Iris pigment epithelial cell (primary cell): ENCODE measurements at places on chromosomes 7 and 10.

DNA sequence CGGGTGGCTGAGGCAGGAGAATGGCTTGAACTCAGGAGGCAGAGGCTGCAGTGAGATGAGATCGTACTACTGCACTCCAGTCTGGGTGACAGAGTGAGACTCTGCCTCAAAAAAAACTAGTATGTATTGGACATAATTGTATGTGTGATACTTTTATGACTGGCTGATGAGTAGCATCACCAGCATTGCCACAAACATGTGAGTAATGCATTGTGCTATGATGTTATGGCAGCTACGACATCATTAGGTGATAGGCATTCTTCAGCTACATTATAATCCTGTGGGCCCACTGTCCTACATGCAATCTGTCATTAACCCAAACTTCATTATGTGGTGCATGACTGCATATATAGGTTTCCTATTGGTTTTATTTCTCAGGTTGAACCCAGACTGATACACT lies 352.4 kb downstream of the GALNT17 start:
- no peak for DNase-seq

DNA sequence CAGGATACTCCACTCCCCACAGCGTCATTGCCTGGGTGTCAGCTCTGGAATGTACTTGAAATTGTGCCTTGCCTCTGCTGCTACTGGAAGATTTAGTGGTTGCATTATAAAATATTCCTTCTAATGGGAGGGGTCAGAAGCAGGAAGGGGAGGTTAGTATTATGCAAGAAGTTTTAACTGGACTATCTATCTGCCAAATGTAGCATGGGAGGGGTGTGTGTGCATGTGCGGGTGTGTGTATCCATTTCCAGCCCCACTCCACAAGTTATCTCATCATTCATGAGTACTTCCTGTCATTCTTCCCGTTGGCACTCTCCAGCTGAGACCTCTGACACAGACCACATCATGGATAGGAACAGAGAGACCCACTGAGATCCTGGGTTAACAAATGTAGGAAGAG lies 13.4 kb downstream of the MBL2 start:
- DNase-seq: no peak

GRCh38 chr7:2814946-2815874 lies 28.9 kb downstream of the GNA12 start:
- DNase-seq: no peak

- DNase-seq: peak; percentile 64
These were observed 270.7 kb downstream of the BAMBI start for GRCh38 chr10:28948046-28948445.

GRCh38 chr10:71312811-71313789 lies 6.0 kb upstream of the SLC29A3 start:
- DNase-seq: peak; percentile 54

- peak; percentile 96 for DNase-seq
These were observed 4.8 kb downstream of the ANK3 start for GRCh38 chr10:60384708-60385398.

GRCh38 chr7:51154201-51154600 lies 162.4 kb downstream of the COBL start:
- no peak for DNase-seq
